ENCODE measurements at places on chromosomes 6 and 20.

DNA sequence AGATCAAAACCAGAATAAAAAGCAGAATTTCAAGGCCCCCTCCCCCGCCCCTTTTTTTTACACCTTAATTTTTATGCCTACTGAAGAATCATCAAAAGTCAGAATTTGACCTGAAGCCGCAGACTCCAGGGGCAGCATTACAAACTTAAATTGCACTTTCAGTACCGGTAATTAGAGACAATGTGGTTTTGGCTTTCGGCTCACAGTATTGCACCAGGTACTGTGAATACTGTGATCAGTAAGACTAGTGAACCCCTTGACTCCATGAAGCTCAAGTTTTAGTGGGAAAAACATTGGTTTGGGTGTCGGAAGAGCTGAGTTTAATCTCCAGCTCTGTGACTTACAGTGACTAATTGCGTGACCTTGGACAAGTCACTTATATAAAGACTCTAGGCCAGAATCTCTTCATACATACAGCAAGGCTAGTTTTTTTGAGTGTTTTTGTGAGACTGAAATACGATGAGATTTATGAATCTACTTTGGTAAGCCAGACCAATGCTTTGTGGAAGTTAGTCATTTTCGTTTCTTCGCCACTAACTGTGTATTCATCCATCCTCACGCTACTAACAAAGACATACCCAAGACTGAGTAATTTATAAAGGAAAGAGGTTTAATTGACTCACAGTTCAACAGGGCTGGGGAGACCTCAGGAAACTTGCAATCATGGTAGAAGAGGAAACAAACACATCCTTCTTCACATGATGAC, 114.7 kb downstream of the SASH1 start:
- DNase-seq = no peak

DNA sequence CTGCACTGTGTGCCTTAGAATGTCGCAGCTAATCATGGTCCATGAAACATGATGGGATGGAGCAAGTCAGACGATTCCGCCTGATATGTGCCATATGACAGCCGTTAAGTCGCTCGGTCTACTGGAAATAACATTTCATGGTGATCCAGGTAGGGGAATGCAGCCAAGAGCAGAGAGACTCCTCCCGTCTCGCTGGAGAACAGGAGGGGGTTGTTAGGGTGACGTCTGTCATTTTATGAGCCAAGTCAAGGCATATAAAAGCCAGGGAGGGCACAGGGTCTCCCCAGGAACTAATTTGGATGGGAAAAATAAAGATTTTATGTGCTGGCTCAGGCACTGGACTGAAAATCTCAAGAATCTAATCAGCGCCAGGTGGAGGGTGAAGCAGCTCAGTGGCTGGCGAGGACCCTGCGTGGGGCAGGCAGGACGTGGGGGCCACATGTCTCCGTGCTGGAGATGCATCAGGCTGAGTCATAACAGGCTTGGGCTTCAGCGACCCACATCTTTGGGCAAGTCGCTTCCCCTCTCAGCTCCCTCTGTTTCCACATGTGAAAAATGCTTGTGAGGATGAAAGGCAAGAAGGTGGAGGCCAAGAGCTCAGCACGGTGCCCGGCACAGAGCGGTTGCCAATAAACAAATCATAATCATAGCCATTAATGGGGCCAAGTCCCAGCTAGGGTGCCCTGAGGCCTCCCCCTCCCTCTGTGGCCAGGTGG, 234.6 kb downstream of the ANKRD60 start:
- DNase-seq = no peak

GRCh38 chr6:76942203-76942966, 520.9 kb downstream of the HTR1B start:
- DNase-seq = no peak

GRCh38 chr20:17863577-17864292, 104.9 kb downstream of the SNX5 start:
- DNase-seq = no peak

DNA sequence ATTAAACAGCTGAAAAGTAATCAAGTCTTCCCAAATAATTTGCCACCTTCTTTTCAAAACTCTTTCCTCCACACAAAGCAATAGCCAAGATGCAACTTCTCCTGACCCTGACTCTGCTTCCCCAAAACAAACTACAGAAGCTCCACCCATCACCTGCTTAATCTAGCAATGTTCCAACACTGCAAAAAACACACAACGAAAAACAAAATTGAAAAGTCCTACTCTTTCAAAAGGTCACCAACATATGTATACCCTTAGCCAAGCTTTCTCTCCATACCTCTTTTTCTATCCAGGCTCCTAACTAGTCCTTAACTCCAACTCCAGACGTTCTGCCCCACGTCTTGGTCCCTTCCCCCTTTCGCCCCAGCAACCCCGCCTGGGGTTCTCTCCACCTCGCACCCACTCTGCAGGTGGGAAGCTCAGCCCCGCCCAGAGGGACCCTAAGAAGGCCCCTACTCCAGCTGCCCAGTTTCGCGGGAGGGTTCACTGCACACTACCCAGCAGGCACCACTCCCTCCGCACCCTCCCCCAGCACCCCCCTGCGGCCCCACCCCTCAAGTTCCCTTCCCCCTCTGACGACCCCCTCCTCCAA, 717 bp downstream of the CSNK2A1 start:
- no peak for DNase-seq

DNA sequence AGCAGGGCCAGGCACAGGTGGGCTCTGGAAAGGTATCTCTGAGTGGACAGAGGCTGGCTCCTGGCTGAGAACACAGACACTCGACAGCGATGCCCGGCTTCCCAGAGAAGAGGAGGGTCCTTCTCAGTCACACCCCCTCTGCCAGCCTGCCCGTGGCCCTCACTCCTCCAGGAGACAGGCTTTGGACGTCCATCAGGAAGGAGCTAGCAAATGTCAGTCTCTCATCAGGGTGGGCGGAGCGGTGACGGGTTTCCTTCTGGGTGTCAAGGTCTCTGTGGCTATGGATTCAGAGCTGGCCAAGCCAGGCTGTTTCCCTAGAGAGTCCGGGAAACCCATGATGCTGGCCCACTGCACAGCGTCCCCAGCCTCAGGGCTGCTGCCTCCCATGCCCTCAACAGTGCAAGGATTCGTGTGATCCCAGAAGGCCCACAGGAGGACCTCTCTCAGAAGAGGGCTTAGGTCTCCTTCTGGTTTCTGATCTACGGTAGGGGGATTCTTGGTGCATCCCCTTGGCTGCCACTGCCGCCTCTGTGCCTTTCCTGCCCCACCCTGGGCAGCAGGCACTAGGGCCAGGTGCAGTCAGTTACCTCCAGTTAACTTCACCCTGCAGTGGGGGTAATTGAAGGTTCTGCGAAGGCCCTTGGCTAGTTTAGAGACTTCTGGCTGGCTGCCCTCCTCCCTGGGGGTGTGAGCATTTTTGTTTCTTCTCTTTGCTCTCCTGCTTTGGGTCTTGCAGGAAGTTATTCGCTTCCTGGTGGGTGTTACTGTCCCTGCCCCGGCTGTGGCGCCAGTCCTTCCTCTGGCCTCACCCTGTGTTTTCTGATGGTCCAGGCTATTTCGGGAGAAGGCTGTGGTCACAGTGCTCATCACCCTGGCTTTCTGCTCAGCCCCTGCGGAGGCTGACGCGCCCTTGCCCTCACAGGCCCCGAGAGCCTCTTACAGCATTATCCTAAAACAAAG, 80.2 kb downstream of the CDH4 start:
- DNase-seq = no peak

DNA sequence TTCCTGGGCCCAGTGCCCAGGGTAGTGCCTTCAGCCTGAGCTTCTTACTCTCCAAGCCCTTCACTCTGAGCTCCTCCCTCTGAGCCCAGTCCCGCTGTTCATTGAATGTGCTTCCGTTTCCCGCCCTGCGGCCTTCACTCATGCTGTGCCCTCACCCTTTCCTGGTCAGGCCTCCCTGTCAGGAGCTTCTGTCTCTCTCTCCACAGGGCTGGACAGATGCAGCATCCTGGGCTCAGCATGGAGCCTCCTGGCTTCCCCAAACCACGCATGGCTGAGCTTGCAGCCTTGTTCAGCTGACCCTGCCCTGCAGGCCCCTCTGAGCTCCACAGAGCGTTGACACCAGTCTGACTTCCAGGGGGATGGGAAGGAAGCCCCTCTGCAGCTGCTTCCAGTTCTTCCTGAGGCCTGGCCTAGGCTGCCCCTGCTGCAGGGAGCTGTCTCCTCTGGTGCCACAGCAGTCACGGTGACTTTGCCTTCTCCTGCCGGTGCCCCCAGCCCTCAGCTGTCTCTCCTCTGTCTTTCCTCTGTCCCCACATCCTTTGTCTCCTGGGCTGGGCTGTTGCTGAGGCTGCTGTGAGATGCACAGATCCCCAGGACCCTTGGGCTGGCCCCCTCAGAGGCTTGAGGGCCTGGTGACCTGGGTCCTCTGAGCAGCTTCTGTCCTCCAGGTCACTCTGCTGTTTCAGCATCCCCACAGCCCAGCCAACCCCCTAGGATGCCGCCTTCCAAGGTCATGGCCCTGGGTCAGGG, 7.9 kb upstream of the MYT1 start:
- DNase-seq = no peak

- no peak for DNase-seq
Measured at GRCh38 chr20:62764156-62764935, 31.9 kb upstream of the MRGBP start.

DNA sequence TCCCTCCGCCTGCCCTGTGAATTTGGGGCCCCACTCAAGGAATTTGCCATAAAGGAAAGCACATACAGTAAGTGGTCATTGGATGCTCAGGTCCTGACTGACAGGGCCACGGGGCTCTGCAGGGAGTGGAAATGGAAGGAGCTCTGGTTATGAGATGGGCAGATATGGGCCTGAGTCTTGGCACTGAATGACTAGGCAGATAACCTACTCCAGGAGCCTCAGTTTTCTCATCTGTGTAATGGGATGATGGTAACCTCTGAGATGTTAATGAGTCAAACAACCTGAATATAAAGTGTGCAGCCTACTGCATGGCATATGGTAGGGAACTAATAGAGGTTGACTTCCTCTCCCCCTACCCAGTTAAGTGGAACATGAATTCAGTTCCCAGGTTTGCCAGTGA, 56.4 kb upstream of the NAA20 start:
- no peak for DNase-seq

GRCh38 chr6:89449193-89449592, 16.2 kb downstream of the ANKRD6 start:
- DNase-seq = no peak

DNA sequence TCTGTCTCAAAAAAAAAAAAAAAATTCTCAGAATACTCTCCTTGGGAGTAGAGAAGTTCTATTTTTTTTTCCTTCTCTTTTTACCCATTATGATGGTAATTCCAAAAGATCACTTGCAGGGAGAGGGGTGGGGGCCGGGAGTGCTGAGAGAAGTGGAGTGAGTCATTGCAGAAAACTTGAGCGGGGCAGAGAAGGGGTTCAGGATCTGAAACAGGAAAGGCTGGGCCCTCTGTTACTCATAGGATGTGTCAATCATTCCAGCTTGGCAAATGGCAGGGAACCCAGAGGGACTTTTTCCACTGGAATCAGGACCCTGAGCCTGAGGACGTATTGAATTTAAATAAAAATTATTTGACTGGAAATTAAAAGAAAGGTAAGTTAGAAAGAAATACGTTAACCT, 111.4 kb upstream of the ARMC2 start:
- no peak for DNase-seq

Data from stimulated activated CD8-positive, alpha-beta memory T cell treated with anti-CD3 and anti-CD28 coated beads, Interleukin-7, amount 100 ng/mL, for 1 hour (primary cell).